ENCODE measurements at places on chromosomes 2 and 18.

GRCh38 chr2:74457549-74458131 lies 598 bp upstream of the WBP1 start:
- DNase-seq = no peak

GRCh38 chr2:152166633-152167032 lies 8.9 kb downstream of the STAM2 start:
- DNase-seq = peak; percentile 48

DNA sequence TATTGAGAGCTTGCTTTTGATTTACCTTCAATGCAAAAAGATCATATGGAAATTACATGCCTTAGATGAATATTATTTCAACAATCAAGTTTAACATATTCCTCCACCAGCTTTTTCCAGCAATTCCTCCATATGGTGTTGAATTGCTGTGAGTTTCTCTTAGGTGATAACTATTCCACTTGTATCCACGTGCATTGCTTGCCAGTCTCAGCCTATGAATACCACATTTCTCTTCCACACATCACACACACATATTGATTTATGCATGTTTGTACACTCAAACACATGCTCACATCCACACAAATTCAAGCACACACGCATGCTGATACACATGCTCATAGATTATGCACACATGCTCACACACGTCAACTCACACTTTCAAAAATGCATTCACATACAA lies 770.0 kb upstream of the LINC00305 start:
- no peak for DNase-seq

DNA sequence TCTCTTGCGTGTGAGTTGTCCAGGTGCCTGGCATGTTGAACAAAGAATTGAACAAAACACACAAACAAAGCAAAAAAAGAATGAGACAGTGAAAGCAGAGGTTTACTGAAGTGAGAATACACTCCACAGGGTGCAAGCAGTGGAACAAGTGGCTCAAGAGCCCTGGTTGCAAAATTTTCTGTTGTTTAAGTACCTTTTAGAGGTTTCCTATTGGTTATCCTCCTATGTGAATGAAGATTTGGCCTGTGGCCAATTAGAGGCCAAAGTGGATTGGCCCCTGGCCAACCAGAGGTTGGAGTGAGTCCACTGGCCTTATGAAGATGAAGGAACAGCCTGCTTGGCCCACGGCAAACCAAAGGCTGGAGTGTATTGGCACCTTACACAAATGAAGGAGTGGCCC lies 1188.5 kb upstream of the NRXN1 start:
- DNase-seq = no peak

GRCh38 chr2:152394326-152394725 lies 59.4 kb downstream of the FMNL2 start:
- DNase-seq = no peak

- no peak for DNase-seq
Measured at GRCh38 chr2:64656379-64656778, 2.7 kb upstream of the SERTAD2 start.

DNA sequence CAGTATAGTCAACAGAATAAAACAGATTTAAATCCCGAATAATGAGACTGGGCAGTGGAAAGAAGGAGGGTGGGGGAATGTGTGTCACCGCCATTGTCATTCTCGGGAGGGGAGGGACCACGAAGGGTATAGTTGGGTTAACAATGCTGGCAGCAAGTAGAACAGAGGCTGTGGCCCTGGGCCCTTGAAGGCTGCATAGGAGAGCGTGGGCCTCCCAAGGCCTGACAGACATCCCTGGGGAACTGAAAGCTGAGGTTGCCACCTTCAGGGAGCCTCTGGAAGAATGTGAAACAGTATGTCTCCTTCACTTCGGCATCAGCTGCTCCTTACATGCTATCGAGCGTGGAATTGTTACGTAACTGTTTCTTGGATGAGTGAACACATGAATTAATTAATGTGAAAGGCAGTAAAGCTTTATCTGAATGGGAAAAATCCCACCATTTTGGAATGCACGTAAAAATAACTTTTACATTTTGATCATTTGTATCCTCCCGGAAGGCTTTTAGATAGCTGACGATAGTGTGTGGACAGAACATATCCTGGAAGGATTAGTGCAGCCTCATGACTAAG lies 92.8 kb upstream of the TTC39C start:
- no peak for DNase-seq

DNA sequence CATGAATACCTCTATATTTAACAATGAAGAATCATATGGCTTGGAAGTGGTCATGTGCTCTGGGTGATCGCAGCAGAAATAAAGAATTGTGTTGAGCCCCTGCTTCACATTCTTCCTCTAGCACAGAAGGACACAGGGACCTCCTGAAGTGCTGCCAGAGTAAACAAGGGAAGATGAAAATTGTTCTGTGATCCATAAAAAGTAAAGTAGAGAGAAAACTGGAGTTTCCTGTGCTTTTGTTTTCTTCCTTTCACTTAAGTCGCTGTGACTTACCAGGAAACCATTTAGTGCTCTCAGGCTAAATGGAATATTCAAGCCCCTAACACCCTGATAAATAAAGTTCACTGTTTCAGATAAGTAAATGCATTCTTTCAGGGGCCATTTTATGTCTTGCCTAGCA lies 1173.6 kb upstream of the CHAC2 start:
- DNase-seq = no peak
